ENCODE measurements at places on chromosomes 5 and 9. TPM values are rescaled to one million over a fixed set of nuclear protein-coding genes. Genes with fewer than 3 reads are reported as not detected.
A peak's percentile ranks its signal among the peaks of the same experiment; 100 is the strongest.

GRCh38 chr5:54007827-54008777 lies 302.3 kb downstream of the ARL15 start:
- no peak overlapping the region for H3K27ac ChIP-seq
- no peak overlapping the region for H3K4me3 ChIP-seq
- no peaks in the 10 kb centered on the region for H3K4me1 ChIP-seq
- H3K36me3 ChIP-seq = no peaks in the 10 kb centered on the region

DNA sequence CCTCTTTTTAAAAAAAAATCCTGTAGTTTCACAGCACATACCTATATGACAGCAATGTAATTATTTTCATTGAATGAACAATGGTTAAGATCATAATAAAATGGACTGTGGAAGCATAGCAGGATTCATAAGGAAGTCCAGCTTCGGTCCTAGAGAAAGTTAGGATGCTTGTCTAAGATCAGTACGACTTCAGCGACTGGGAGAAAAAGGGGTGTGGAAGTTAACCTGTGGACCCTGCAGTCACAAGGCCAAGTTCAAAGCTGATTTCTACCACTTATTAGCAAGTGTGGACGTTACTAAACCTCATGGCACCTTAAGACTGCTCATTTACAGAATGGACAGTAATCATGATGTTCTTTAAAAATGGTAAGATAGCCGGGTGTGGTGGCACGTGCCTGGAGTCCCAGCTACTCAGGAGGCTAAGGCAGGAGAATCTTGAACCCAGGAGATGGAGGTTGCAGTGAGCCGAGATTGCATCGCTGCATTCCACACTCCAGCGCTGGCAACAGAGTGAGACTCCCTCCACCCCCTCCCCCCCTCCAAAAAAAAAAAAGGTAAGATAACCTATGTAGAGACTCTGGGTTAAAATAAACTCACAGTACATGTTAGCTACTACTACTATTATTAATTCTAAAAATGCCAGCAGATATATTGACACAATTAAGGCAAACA lies 71.6 kb upstream of the PCA3 start:
- no peak for DNase-seq
- H3K36me3 ChIP-seq = no peaks in the 10 kb centered on the region
- H3K4me3 ChIP-seq = no peak overlapping the region
- H3K27ac ChIP-seq = no peak overlapping the region

DNA sequence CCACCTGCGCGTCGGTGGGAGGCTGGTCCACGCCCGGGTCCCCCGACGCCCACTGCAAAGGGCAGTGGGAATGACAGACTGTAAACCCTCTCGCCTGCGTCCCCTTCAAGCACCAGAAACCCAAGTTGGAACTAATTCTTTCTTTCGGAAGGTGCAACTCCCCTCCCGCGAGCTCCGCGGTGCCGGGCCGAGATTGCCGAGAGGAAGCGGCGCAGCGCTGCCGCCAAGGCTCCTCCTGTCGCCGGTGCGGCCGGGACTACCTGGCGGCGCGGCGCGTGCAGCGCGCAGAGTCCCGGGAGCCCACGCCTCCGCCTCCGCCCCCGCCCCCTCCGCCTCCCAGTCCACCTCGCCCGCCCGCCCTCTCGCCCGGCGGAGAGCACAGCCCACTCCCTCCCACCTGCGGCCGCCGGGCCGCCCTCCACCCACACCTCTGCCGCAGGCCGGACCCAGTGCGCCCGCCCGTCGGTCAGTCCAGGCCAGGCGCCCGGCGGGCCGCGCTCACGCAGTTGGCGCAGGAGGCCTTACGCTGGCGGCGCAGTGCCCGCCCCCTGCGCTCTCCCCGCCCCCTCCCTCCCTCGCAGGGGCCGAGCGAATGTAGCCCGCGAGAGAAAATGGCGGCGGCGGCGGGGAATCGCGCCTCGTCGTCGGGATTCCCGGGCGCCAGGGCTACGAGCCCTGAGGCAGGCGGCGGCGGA lies at the start of gene MAP3K1:
Gene MAP3K1 (plus strand): TSS at position 587 of the 695 bp plus-strand sequence. CDS start 25 bp downstream, at position 612.
- peaks cover 30% of the 10 kb centered on the region for H3K4me1 ChIP-seq
- H3K27ac ChIP-seq = peak within 1 kb of the TSS; percentile 76
- H3K27me3 ChIP-seq = no peaks in the 10 kb centered on the region
- peak; percentile 87 for DNase-seq

- H3K4me3 ChIP-seq = no peak overlapping the region
- H3K36me3 ChIP-seq = no peaks in the 10 kb centered on the region
- no peaks in the 10 kb centered on the region for H3K27me3 ChIP-seq
- no peak overlapping the region for H3K27ac ChIP-seq
- no peaks in the 10 kb centered on the region for H3K4me1 ChIP-seq
Observed at GRCh38 chr9:37790096-37790495, 5.2 kb upstream of the EXOSC3 start.

ARID3C gene
- 0.44 TPM for total RNA-seq
